ENCODE measurements at places on chromosomes 6 and 20.
A peak's percentile ranks its signal among the peaks of the same experiment; 100 is the strongest.

DNA sequence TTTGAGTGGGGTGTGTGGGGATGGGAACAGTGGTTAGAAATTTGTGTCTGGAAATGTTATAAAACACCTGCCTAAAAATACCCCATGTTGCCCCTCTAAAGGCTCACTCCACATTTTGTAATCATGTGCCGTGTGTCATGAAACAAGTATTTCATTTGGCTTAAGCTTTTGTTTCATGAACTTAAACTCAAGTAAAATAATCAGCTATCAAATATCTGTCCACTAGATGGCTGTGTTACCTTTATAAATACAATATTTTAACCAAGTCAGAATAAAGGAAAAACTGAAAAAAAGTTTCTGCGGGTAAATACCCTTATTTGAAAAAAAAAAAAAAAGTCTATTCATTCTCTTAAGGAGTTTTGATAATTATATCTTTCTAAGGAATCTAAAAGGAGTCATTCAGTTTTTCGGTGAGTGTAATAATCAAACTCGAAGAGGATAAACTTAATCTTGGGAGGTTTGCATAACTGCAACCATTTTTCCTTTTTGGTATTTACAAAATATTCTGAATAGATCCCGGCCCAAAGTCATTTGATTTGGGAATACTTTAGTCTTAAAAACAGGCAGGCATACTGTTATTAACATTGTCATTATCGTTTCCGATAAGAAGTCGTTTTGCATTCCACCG is 29.9 kb upstream of the MTRF1L start:
- no peak for DNase-seq

DNA sequence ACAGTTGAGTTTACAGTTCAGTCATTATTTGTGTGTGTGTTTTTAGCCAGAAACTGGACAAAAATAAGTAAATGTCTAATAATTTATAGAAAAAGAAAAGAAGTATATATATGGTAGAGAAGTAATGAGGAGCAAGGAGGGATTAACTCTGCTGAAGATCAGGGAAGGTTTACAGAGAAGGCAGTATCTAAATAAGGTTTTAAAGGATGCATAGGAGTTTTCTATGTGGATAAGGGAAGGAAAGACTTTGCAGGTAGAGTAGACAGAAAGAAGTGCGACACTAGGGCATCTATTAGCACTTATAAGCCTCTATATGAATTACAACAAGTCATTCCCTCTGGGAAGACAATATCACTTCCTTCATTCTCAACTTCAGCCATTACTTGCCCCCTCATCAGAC is 34.3 kb downstream of the ISM1 start:
- no peak for DNase-seq

- peak; percentile 19 for DNase-seq
Measured at GRCh38 chr20:3687655-3688054, 5.8 kb upstream of the ADAM33 start.

DNA sequence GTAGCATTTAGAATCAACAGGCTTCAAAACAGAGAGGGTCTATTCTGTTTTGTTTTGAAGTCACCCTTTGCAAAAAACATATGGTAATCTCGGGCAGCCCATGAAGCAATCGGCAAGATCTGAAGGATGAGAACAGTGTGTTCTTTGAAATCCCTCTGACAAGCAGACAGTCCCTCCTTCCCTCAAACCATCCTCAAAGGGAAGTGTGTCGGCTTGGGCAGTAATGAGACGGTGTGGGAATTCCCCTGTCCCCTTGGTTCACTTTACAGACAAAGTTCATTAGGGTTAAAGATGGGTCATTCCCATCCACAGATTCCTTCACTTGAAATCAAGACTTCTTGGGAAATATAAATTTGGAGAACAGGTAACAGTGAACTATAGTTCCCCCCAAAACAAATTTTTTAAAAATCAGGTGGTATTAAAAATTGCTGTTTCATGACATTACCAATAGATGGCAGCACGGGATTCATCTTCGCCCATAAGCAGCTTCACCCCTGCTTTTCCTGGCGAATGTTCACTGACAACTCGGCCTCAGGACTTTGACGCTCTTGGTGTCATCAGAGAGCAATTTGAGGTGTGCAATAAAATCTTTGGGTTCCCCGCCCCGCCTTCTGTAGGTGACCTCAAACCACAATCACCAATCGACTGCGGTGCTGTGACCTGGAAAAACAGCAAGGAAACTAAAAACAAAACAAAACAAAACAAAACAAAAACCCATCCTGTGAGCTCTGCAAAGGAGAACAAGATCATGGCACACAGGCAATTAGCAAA is 159.3 kb upstream of the TNFAIP3 start:
- peak; percentile 90 for DNase-seq

DNA sequence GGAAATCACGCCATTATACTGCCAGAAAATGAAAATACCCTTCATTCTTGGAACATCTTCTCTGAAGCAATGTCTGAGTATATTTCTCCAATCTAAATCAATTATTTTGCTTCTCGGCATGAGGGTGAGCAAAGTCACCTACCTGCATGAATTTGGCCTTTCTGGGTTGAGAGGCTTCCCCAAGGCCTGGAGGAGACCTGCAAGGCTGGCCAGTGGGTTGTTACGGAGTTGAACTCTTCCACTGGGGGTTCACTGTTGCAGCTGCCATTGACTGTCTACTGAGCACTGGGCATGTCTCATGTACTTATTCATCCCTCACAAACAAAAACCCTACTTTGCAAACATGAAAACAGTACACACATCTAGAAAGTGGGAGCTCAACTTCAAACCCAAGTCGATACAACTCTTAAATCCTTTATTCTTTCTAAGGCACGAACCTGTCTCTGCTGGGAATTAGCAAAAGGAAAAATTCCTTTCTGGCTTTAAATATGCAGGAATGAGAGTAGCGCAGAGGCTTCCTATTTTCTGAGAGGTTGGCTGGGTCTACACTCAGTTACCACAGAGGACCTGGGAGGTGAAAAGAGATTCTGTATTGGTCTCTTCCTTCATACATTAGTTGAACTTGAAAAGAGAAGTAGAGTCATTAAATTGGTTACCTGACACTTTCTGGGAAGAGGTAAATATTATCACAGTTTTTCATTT is 87.6 kb upstream of the SGK1 start:
- no peak for DNase-seq

GRCh38 chr20:52905241-52905994 is 66.7 kb upstream of the TSHZ2 start:
- DNase-seq, result no peak

DNA sequence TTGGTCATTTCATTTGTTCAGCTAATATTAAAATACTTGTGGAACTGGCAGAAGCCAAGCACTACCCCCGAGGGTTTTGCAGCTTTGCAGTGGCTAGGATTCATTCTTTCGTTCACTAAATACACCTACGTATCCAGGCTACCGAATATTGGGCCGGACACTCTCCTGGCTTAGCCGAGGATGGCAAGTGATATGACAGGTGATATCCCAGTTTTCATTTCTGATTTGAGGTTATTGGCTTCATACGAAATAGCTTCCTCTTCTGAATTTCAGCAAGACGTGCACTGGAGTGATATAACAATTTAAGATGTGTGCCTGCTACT is 536 bp upstream of the MTFR2 start:
- no peak for DNase-seq

- DNase-seq, result no peak
Measured at GRCh38 chr6:134878136-134878535, 71.8 kb downstream of the ALDH8A1 start.

- no peak for DNase-seq
Measured at GRCh38 chr20:58182521-58183140, 45.8 kb downstream of the ANKRD60 start.

- no peak for DNase-seq
Measured at GRCh38 chr6:140490081-140490480, 1115.6 kb upstream of the CITED2 start.

- no peak for DNase-seq
Measured at GRCh38 chr6:118220429-118221128, 313.5 kb downstream of the SLC35F1 start.

- no peak for DNase-seq
Measured at GRCh38 chr6:68443704-68444103, 191.4 kb upstream of the ADGRB3 start.

DNA sequence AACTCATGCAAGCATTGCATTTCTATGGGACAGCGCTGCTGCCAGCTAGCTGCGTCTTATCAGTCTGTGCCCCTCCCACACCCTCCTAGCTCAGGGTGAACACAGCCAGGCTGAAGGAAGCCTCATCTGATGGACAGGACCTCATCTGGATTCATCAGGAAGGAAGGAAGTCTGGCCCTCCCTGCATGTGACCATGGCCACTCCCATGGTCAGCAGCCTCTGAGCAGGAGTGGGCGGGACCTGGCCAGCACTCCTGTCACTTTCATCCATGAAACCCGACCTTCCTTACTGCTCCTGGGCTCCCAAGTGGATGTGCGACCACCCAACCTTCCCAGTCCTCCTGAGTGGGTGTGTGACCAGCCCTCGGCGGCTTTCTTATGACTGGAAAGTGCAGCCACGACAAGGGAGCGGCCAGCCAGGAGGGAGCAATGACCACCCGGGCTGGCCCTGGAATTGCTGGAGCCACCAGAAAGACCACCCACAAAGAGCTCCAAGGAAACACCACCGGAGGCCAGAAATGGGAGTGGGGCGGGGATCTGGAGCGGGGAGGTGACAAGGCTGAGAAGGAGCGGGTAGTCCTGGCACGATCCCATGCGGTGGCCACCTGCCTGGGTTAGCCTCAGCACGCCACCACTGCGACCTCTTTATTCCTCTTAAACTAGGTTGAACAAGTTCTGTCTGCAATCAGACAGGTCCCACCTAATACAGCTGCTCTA is 241.2 kb downstream of the TTLL2 start:
- DNase-seq, result no peak

GRCh38 chr6:166488076-166488685 is 98.3 kb downstream of the RAMACL start:
- no peak for DNase-seq

GRCh38 chr6:88268508-88268907 is 102.4 kb upstream of the CNR1 start:
- DNase-seq, result no peak

DNA sequence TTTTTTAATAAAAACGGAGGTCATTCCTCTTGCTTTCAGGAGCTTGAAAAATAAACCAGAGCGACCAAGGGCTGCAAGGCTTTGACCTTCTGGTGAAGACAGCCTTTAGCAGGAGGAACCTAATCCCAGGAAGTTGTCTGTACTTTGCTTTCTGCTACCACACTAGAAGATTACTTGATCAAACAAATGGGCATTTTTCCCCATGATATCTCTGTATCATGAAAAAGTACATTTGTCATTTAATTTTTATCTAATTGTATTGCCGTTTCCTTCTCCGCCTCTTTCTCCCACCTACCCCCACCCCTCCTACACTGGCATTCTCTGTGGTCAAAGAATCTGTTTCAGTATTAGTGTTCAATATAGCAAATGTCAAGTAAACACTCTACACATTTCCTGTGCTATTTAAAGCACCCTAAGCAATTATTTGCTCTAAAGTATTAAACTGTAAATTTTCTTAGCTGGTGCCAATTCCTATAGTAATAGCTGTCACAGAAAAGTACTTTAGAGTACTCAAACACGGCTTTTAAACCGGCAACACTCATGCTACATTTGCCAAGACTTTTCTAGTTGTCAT is 29.7 kb downstream of the ATXN1 start:
- no peak for DNase-seq

- no peak for DNase-seq
Measured at GRCh38 chr6:13796781-13797180, 17.6 kb downstream of the MCUR1 start.

GRCh38 chr6:167129562-167129961 is 6.7 kb downstream of the CCR6 start:
- DNase-seq, result no peak

DNA sequence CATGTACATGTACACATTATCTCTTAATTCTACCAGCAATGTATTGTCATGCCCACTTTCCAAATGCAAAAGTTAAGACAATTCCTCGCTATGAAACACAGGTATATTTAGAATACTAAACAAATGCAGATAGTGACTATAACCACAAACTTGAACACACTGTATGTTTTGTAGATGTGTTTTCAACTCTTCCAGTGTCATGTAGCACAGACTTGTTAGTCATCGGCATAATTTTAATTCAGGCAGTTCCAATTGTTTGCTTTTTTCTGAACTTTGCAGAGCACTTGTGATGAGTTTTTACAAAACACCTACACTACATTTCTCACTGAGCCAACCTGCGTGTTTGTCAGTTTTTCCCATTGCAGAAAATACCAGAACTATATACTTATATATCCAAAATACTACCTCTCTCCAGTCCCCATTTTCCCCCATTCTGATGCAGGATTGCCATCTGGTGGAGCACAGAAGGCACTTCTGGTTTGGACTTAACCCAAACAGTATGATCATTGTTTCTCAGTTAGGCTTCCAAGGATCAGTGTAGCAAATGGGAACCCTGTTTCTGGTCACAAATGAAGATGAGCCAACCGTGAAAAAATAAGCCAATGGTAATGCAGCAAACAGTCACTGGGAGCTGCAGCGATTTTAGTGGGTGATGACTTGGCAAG is 143.4 kb downstream of the ADGRB3 start:
- DNase-seq, result peak; percentile 56

- DNase-seq, result peak; percentile 2
Measured at GRCh38 chr6:43575105-43575771, 600 bp downstream of the XPO5 start.

DNA sequence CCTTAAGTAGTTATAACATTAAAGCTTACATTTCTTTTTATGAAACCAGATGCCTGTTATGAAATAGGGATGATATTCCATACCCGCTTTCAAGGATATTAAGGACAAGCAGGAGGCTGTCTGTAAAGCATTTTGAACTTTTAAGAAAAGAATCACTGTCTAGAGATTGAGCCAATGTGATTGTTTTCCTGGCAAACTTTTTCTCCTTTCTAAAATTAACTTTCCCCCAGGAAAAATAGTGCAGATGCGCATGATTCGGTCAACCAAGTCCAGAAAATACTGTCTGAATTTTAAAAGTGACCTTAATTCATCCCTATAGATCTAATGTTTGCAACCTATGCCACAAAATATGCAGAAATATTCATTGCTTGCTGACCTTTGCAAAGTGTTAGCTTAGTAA is 15.1 kb upstream of the DEK start:
- no peak for DNase-seq

- no peak for DNase-seq
Measured at GRCh38 chr6:98932381-98932780, 15.4 kb downstream of the FBXL4 start.

- peak; percentile 68 for DNase-seq
Measured at GRCh38 chr6:10403385-10404106, 11.3 kb downstream of the TFAP2A start.
